ENCODE measurements at places on chromosomes 7 and 10.

DNA sequence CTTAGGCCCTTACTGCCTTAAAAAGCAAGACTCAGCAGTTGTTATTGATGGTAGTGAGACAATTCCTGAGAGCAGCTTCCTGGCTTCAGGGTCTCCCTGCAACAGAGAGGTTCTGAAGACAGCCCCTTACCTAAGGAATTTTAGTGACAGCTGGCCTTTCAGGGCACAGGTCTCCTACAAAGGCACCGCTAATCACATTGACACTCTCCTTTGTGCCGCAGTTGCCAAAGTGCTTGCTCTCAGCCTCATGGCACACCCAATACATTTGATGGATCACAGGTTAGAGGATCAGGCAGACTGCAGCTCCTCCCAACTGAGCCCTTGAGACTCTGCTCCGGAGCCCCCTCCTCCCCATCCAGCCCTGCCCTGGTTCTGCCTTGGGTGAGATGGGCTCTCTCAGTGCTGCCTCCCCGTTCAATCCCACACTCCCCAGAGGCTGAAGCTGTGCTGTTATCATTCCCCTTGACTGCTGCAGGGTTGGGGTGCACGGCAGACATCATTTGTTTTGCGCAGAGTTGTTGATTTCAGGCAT lies 198.2 kb downstream of the EMX2 start:
- no peak for DNase-seq

- no peak for DNase-seq
These were observed 89.2 kb downstream of the RNF216 start for GRCh38 chr7:5692112-5692844.

DNA sequence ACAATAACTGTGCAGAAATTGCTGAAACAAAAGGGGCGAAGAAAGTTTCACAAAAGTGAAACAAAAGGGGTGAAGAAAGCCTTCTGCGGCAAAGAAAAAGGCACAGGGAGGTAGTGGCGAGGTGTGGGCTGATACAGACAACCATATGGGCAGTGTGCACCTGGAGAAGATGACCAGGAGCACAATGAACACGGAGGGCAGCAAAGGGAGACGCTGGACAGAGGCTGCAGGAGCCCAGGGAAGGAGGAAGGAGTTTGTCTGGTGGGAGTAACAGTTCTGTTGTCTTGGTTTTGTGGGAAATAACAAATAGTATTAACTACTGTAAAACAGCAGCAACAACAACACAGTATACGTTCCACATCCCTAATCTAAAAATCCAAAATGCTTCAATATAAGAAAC lies 42.4 kb downstream of the ESYT2 start:
- DNase-seq = no peak

DNA sequence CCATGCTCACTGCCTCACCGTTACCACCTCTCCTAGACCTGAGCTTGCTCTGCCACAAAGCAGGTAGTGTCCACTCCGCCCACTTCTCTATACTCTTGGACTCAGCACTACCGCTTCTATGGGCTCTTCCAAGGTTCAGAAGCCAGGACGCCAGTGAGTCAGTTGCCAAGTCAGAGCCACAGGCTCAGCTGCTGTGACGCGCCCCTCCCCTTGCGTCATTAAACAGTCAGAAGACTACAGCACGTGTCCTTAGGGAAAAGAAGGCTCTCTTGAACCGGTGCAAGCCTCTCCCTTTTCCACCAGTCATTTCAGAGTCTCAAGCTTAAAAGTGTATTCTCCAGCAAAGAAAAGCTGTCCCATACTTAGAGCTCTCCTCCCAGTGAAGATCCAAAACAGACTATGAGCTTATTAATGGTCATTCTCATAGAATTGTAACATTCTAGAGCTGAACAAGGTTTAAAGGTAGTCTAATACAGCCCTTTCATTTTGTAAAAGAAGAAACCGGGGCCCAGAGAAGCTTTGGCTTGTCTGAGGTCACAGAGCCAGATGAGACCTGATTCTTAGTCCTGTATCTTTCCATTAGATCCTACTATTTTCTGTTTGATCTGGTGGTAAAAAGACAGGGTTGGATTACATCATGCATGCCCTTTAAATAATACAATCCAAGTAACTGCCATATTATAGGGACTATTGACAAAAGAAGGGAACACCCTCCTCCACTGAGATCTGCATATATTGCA lies 40.9 kb upstream of the MET start:
- DNase-seq = no peak

DNA sequence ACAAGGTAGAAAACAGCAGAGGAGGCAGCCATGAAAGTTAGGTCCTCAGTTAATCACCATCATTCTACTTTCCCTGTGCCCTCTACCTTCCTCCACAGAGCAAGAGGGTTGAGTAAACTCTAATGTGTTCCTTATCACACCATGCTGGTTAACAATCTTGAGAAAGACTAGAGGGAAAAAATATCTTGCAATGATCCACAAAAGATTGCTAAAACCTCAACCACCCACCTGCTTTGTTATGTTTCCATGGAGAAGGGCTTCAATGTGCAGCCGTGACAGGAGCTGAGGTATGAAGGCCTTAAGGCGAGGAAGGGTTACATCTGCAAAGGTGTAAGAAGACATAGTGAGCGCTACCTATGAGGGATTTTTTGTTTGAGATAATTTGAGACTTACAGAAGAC lies 103.9 kb downstream of the IDE start:
- no peak for DNase-seq

GRCh38 chr7:140003913-140004382 lies 58.8 kb downstream of the PARP12 start:
- DNase-seq = no peak

All from NCI-H748 treated with DMSO at 0.1 percent for 48 hours (cell line).